ENCODE measurements at places on chromosomes 1 and 21. TPM values are rescaled to one million over a fixed set of nuclear protein-coding genes. Genes with fewer than 3 reads are reported as not detected.

DNA sequence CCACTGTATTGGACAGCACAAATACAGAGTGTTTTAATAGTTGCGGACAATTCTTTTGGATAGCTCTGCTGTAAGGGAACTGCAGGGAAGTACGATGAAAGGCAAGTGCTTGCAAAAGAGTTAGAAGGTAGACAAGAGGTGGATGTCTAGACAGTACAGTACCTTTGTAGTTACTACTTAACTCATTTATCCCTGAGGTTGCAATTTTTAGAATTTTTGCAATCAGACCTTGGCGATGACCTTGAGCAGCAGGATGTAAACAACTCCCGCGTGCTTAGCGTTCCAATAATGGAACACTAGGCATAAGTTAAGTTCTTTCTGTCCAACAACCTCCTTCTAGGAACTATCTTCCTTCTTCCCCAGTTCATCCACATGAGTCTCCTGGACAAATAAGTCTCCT, 1.9 kb upstream of the SYT14 start:
- no peaks in the 10 kb centered on the region for H3K36me3 ChIP-seq
- H3K4me3 ChIP-seq = no peak overlapping the region
- peaks cover 80% of the 10 kb centered on the region for H3K27me3 ChIP-seq
- peaks cover 7% of the 10 kb centered on the region for H3K4me1 ChIP-seq
- H3K27ac ChIP-seq = no peak overlapping the region

Gene HES3
- total RNA-seq = not detected

DNA sequence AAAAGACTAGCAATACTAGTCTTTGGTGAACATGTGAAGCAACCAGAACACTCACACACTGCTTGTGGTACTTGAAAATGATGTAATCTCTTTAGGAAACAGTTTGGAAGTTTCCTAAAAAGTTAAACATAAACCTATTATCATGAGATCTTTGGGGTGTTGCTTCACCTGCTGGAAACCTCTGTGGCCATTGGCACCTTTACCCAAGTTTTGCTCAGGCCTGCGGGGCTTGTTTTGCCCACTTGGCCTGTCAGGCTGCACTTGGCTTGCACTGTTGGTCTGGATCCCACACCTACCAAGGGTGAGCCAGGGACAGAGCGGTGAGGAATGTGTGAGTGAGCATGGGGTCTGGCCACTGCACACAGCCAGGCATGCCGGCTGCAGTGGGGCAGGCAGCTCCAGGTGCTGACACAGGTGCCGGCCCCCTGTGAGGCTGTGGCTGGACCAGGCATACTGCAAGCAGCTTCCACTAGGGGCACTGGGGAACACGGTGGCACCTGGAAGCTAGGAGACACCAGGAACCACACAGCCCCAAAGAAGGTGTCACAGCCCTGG, 14.4 kb upstream of the FNBP1L start:
- H3K27me3 ChIP-seq = peaks cover 9% of the 10 kb centered on the region
- no peaks in the 10 kb centered on the region for H3K36me3 ChIP-seq
- no peaks in the 10 kb centered on the region for H3K4me1 ChIP-seq
- H3K4me3 ChIP-seq = no peak overlapping the region
- DNase-seq = no peak
- H3K27ac ChIP-seq = no peak overlapping the region

DNA sequence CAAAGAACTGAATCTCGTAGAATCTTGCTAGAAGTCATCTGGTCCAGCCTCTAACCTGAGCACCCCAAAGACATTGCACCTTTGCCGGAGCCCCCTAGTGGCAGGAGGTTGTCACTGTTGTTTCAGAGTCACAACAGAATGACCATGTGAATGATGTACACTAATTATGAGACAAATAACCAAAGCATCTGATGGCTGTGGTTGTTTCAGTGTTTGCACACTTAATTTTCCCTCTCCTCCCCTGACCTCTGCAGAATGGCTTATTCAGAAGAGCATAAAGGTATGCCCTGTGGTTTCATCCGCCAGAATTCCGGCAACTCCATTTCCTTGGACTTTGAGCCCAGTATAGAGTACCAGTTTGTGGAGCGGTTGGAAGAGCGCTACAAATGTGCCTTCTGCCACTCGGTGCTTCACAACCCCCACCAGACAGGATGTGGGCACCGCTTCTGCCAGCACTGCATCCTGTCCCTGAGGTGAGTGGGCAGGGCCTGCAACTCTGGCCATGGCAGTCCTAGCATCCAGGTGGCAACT, 26.4 kb downstream of the TRAF5 start:
- no peaks in the 10 kb centered on the region for H3K36me3 ChIP-seq
- DNase-seq = peak; percentile 31

DNA sequence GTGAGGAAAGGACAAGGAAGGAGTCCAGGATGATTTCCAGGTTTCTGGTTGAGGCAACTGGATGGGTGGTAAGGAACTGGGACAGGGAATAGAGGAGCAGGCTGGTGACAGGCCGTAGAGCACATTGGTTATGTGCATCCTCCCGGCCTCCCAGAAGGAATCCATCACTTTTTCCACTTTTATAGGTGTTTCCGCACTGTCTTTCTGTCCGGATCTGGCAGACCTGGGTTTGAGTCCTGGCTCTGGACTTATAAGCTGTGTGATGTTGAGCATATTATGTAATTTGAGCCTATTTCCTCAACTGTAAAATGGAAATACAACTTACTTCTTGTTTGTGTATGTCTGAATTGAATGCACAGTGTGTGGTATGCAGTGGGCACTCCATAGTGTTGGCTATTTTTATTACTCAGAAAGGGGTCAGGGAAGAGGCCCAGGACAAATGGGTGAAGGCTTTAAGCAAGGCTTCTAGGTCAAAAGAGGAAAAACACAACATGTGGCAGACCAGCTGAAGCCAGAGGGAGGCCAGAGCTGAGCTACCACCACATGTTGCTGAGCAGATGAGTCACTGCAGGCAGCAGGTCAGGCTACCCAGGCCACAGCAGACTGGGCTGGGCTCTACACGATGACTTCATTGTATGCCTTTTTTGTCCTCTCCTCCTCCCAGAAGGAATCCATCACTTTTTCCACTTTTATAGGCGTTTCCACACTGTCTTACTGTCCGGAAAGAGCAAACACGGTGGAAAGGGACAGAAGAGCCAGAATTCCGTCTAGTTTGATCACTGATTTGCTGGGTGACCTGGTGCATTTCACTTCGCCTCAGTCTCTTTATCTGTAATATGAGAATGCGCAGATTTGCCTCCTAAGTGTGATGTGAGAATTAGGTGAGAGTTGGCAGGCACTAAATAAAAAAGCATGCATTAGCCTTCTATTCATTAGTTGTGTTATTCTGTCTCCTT, 791 bp upstream of the MAST2 start:
- peak overlapping the region; percentile 92 for H3K4me3 ChIP-seq
- no peak for DNase-seq
- H3K27ac ChIP-seq = peak overlapping the region; percentile 41

- no peaks in the 10 kb centered on the region for H3K4me1 ChIP-seq
- no peak overlapping the region for H3K27ac ChIP-seq
- no peak overlapping the region for H3K4me3 ChIP-seq
- no peaks in the 10 kb centered on the region for H3K27me3 ChIP-seq
- no peaks in the 10 kb centered on the region for H3K36me3 ChIP-seq
Measured at GRCh38 chr1:239630767-239631166, 244.4 kb downstream of the CHRM3 start.

Gene SLC25A34
- 2.6 TPM for total RNA-seq

Gene GBP6
- 0.19 TPM for total RNA-seq

Gene VASH2
- total RNA-seq = not detected

DNA sequence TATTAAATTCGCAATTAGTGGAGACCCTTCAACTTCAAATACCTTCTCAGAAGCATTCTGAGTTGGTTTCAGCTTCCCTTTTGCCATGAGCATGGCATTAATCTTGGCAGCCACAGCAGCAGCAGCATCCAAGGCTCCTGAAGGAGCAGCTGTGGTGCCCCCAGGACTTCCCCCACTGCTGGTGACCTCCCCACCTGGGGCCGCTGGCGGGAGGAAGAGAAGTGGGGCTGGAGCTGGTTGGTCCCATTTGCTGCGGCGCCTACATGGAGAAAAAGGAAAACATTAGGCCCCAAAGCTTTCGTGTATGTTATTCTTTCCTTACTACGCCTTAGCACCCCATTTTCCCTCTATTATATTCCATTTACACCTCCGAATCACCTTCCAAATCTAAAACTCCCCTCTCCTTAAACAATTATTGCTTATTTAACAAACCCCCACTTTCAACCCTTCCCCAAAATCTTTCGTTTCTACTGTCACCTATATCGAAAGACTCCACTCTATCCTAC, 569 bp downstream of the KHDC4 start:
- peaks cover 11% of the 10 kb centered on the region for H3K4me1 ChIP-seq
- DNase-seq = no peak
- no peaks in the 10 kb centered on the region for H3K27me3 ChIP-seq
- H3K27ac ChIP-seq = peak overlapping the region; percentile 80
- no peak overlapping the region for H3K4me3 ChIP-seq
- no peaks in the 10 kb centered on the region for H3K36me3 ChIP-seq

GRCh38 chr1:228281631-228282328, 73.9 kb downstream of the OBSCN start:
- H3K27me3 ChIP-seq = no peaks in the 10 kb centered on the region
- no peak overlapping the region for H3K27ac ChIP-seq
- no peaks in the 10 kb centered on the region for H3K4me1 ChIP-seq
- DNase-seq = peak; percentile 14
- H3K4me3 ChIP-seq = no peak overlapping the region

DNA sequence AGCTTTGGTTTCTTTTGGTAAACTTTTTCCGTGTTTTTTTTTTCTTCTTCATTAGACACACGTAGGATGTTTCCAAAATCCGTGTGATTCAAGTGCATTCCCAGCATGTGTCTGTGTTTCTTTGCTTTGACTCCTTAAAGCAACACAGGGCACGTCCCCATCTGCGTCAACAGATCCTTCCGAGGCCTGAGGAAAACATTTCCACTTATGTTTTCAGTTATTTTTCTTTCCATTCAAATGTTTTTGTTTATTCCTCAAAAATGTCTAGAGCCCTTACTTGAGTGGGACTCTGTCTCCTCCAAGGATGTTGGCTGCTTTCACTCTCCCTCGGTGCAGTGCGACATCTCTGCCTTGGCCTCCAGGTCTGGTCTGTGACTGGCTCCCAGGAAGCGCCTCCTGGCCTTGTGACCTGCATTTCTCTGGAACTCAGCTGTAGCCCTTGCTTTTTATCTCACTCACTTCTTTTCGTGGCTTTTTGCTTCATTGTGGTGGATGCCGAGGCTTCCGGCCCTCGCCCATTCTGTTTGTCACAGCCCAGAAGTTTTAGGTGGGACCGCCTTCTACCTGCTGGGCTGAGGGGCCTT, 31.3 kb upstream of the SLC19A1 start:
- no peaks in the 10 kb centered on the region for H3K36me3 ChIP-seq
- no peaks in the 10 kb centered on the region for H3K27me3 ChIP-seq
- H3K4me3 ChIP-seq = peak overlapping the region; percentile 40
- H3K27ac ChIP-seq = no peak overlapping the region
- DNase-seq = no peak
- peaks cover 7% of the 10 kb centered on the region for H3K4me1 ChIP-seq

- H3K4me3 ChIP-seq = no peak overlapping the region
- no peak for DNase-seq
- no peaks in the 10 kb centered on the region for H3K36me3 ChIP-seq
- no peaks in the 10 kb centered on the region for H3K27me3 ChIP-seq
Measured at GRCh38 chr1:54238353-54239034, 38.5 kb downstream of the MRPL37 start.

DNA sequence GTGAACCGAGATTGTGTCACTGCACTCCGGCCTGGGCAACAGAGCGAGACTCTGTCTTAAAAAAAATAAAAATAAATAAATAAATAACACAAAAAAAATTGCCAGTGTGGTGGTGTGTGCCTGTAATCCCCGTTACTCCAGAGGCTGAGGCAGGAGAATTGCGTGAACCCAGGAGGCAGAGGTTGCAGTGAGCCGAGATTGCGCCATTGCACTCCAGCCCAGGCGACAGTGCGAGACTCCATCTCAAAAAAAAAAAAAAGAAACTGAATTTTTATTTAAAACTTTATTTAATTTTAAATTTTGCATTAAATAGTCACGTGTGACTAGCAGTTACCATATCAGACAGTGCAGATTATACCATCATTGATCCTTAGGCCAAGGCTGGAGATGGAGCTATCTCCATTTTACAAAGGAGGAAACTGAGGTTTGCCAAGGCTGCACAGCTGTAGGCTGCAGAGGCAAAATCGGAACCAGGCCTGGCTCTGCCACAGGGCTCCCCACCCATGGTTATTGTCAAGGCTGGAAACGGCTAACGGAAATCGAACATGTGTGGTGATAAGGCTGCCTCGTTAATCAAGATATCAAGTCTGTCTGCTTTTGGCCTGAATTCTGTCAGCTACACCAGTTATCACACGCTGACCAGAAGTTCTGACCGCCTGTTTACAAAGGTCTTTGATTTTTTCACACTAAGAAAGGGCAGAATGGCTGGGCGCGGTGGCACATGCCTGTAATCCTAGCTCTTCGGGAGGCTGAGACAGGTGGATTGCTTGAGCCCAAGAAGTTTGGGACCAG, 20.5 kb downstream of the HSPG2 start:
- H3K27me3 ChIP-seq = no peaks in the 10 kb centered on the region
- H3K4me1 ChIP-seq = peaks cover 8% of the 10 kb centered on the region
- no peaks in the 10 kb centered on the region for H3K36me3 ChIP-seq
- no peak for DNase-seq
- no peak overlapping the region for H3K27ac ChIP-seq

Gene C1orf210
- not detected for total RNA-seq

Gene S100A1
- total RNA-seq = not detected

Gene DNALI1
- total RNA-seq = 0.60 TPM

Gene SIPA1L2
- 0.16 TPM for total RNA-seq

- DNase-seq = no peak
- H3K4me1 ChIP-seq = peaks cover 87% of the 10 kb centered on the region
- H3K36me3 ChIP-seq = peaks cover 18% of the 10 kb centered on the region
Measured at GRCh38 chr21:44087426-44088400, 19.5 kb upstream of the PWP2 start.

Gene AMPD1
- total RNA-seq = not detected

GRCh38 chr1:246492611-246493245, 14.4 kb downstream of the SMYD3 start:
- peaks cover 6% of the 10 kb centered on the region for H3K4me1 ChIP-seq
- H3K4me3 ChIP-seq = no peak overlapping the region
- no peaks in the 10 kb centered on the region for H3K27me3 ChIP-seq
- no peak overlapping the region for H3K27ac ChIP-seq
- DNase-seq = no peak
- H3K36me3 ChIP-seq = peaks cover 4% of the 10 kb centered on the region

Gene TRIM58
- total RNA-seq = 0.14 TPM

- no peak overlapping the region for H3K27ac ChIP-seq
- no peak for DNase-seq
- no peak overlapping the region for H3K4me3 ChIP-seq
- H3K4me1 ChIP-seq = no peaks in the 10 kb centered on the region
- H3K36me3 ChIP-seq = peaks cover 26% of the 10 kb centered on the region
Measured at GRCh38 chr1:33149453-33150190, 32.2 kb downstream of the TRIM62 start.

DNA sequence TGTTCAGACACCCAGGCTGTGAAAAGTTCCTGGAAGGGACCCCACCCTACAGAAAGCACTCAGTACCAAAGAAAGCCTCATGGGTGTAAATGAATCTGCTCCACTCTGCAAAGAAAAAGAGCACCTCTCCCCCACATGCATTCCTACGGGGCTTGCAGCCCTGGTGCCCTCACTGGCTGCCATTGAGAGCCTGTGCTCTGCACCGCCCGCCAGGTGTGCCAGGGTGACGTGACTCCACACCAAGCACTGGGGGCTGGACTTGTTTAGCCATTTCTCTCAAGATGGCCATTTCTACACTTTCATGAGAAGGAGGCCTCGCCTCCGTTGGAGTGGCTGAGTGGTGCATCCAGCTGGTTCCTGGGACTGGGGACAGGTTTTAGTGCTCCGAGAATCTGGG, 380.5 kb upstream of the VAMP3 start:
- DNase-seq = no peak
- no peak overlapping the region for H3K27ac ChIP-seq
- H3K4me1 ChIP-seq = no peaks in the 10 kb centered on the region
- H3K4me3 ChIP-seq = no peak overlapping the region
